T-cell (primary cell): ENCODE measurements at places on chromosomes 3 and 15. TPM values are rescaled to one million over a fixed set of nuclear protein-coding genes. Genes with fewer than 3 reads are reported as not detected.

- DNase-seq, result no peak
These were observed 4.4 kb downstream of the INSYN1 start for GRCh38 chr15:73748730-73749129.

GRCh38 chr3:78994174-78995027, 773.4 kb downstream of the ROBO1 start:
- DNase-seq, result no peak

The GPR149 gene
- total RNA-seq, result not detected

GRCh38 chr3:8579096-8579495, 65.5 kb downstream of the SSUH2 start:
- no peak for DNase-seq

DNA sequence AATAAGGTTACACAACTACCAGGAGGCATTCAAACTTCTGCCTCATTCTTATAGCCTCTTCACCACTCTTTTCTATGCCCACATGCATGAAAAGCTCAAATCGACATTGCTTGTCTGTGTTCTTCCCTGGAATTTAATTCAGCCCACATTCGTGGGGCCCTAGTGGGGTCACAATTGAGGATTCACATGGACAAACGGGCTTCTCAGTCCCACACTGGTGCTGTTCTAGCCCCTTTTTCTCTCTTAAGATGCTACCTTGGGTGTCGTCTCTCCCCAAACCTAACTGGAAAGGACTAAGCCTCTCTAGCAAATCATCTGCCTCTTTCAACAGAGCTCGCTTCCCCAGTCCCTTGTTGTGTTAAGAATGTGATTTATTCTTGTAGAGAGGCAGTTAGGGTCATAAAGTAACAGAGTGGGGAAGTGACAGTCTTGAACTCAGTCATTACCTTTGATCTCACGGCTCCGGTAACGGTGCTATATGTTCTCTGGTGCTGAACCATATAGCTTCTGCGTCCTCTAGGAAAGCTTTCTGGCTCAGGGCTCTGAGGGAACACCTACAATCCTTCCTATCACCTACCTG, 4.9 kb downstream of the LPP start:
- DNase-seq, result no peak

The DUOXA2 gene
- not detected for total RNA-seq

GRCh38 chr3:172562871-172563865, 39.9 kb upstream of the TNFSF10 start:
- peak; percentile 3 for DNase-seq

- no peak for DNase-seq
These were observed 14.6 kb upstream of the SEC62 start for GRCh38 chr3:169952045-169952444.

GRCh38 chr3:120348065-120348990, 826 bp downstream of the LRRC58 start:
- DNase-seq, result no peak

The SPINT1 gene
- total RNA-seq, result 5.1 TPM

- no peak for DNase-seq
These were observed 62.9 kb downstream of the GPR176 start for GRCh38 chr15:39857132-39857531.

GRCh38 chr3:107855710-107856109, 235.1 kb downstream of the CD47 start:
- DNase-seq, result no peak

GRCh38 chr3:14867936-14868570, 49.3 kb downstream of the FGD5 start:
- DNase-seq, result no peak

The PYGO1 gene
- 0.06 TPM for total RNA-seq

- no peak for DNase-seq
These were observed 44.5 kb upstream of the RAD51 start for GRCh38 chr15:40650479-40650878.

The PEX5L gene
- not detected for total RNA-seq

The TMEM158 gene
- total RNA-seq, result 0.13 TPM

GRCh38 chr3:28651159-28651558, 302.5 kb upstream of the AZI2 start:
- DNase-seq, result no peak

- no peak for DNase-seq
These were observed 103.3 kb downstream of the SMAD6 start for GRCh38 chr15:66805202-66805885.

- no peak for DNase-seq
These were observed 168.3 kb upstream of the GBE1 start for GRCh38 chr3:81929697-81930096.

DNA sequence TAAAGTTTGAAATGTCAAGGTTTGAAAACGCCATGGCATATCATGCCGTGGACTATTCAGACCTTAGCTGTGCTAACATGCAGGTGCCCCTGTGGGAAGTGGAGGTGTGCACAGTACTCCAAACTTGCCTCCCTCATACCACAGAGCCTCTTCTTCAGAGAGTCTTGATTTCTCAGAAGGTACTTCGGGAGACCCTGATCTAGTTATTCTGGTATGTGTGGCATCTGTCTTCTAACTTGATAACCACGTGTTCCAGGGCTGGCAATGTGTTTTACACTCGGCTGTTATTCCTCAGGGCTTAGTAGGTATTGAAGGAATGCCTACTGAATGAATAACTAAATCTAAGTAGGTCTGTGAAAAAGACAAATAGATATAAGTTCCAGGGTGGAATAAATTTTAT, 309.9 kb downstream of the CLSTN2 start:
- no peak for DNase-seq

- DNase-seq, result no peak
These were observed 35.5 kb downstream of the IGF1R start for GRCh38 chr15:98683831-98684230.
